ENCODE measurements at places on chromosomes 6 and 20. TPM values are rescaled to one million over a fixed set of nuclear protein-coding genes. Genes with fewer than 3 reads are reported as not detected.

- H3K36me3 ChIP-seq: peaks cover 16% of the 10 kb centered on the region
- no peak overlapping the region for H3K27ac ChIP-seq
- H3K27me3 ChIP-seq: peaks cover 6% of the 10 kb centered on the region
- no peaks in the 10 kb centered on the region for H3K4me1 ChIP-seq
Measured at GRCh38 chr6:137115658-137116057, 57.8 kb downstream of the IL22RA2 start.

- H3K4me3 ChIP-seq: no peak overlapping the region
- H3K27me3 ChIP-seq: peaks cover 4% of the 10 kb centered on the region
- H3K27ac ChIP-seq: no peak overlapping the region
- H3K4me1 ChIP-seq: no peaks in the 10 kb centered on the region
Measured at GRCh38 chr6:169131390-169131789, 122.3 kb downstream of the THBS2 start.

DNA sequence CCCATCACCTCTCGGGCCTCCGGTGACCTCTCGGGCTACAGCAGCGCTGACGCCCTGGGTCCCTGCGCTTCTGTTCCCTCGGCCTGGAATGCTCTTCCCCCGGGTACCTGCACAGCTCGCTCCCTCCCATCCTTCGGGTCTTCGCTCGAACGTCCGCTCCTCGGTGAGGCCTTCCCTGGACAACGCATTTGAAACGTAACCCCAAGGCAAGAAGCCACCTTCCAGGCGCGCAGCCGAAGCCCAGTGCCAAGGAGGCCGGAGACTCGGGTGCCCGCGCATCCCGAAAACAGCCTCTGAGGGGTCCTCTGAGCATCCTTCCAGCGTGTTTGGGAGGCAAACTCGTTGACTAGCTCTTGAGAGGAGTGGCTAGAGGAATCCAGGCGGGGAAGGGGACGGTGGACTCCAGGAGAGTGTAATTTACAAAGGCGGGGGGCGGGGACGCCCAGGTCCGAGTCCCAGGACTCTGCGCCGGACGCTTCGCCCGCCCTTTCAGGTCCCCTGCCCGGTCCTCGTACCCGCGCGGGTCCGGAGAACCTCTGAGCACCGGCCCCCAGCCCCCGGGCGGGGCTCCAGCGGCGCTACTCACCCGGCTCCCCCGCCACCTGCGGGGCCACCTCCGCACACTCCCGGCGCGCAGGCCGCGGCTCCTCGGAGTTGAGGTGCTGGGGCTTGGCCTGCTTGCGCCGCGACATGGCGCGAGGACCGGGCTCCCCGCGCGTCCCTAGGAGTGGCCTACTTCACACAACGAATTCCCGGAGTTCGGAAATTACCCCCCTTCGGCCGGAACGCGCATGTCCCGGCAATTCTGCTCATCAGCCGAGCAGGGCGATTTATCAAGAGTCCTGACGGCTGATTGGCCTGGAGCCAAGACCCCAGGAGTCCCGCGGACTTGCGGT is 86.8 kb downstream of the ZFP64 start:
- peak overlapping the region; percentile 80 for H3K4me3 ChIP-seq
- DNase-seq: no peak
- no peak overlapping the region for H3K27ac ChIP-seq
- H3K36me3 ChIP-seq: peaks cover 7% of the 10 kb centered on the region
- peaks cover 35% of the 10 kb centered on the region for H3K27me3 ChIP-seq

TRIM31 gene
- total RNA-seq: not detected

FBXL4 gene
- 20.7 TPM for total RNA-seq

GRCh38 chr6:1867197-1867596 is 257.5 kb downstream of the FOXC1 start:
- H3K4me3 ChIP-seq: no peak overlapping the region
- H3K36me3 ChIP-seq: no peaks in the 10 kb centered on the region
- H3K27ac ChIP-seq: no peak overlapping the region
- no peaks in the 10 kb centered on the region for H3K27me3 ChIP-seq
- peaks cover 7% of the 10 kb centered on the region for H3K4me1 ChIP-seq
- DNase-seq: no peak

DNA sequence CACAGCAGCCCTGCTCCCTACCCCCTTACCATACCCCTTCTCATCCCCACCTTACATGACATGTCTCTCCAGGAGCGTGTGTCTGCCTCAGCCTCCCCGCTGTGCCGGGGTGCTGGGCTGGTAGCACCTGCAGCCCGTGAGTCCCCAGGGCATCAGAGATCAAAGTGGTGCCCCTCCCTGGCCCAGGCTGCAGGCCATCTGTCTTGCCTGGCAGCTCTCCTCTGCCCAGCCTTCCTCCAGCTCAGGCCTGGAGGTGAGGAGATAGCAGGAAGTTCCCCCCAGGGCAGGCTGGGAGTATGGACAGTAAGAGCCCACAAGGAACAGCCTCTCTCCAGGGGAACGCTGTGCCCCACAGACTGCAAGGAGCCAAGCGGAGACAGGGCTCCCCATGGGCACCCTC is 35.3 kb downstream of the GRM4 start:
- no peak overlapping the region for H3K4me3 ChIP-seq
- DNase-seq: no peak
- peaks cover 19% of the 10 kb centered on the region for H3K27me3 ChIP-seq
- no peak overlapping the region for H3K27ac ChIP-seq
- H3K36me3 ChIP-seq: no peaks in the 10 kb centered on the region

DNA sequence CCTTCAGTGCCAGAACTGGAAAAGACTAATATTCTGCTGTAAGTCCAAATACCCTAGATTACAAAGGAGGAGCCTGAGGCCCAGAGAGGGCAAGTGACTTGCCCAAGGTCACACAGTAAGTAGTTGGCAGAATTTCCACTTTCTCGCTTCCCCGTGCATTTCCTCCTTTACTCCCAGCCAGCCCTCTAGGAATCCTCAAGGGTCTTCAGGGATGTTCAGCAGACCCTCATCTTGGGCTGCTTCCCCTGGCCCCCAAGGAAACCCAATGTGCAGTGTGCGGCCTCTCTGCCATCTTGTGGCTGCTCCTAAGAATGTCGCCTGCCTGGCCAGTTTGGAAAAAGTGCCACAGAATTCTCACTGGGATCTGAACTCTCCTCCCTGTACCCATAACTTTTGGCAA is 217.7 kb upstream of the LRFN2 start:
- DNase-seq: no peak
- H3K27me3 ChIP-seq: peaks cover 2% of the 10 kb centered on the region
- H3K4me3 ChIP-seq: no peak overlapping the region
- H3K4me1 ChIP-seq: peaks cover 33% of the 10 kb centered on the region
- no peaks in the 10 kb centered on the region for H3K36me3 ChIP-seq

DNA sequence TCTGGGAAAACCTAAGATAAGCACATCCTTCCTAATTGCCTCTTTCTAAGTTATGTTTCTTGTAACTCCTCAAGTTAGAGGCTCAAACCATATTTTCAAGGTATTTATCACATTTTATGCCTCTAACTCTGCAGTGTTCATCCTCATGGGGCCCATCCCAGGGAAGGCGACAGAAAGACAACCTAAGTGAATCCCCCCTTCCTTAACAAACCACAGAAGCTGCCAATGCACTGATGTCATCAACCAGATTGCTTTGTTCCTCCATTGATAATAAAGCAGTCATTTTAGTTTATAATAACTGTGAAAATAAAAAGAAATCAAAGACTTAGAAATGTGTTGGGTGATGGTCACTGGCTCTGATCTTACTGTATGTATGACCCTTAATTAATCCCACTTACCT is 119.5 kb upstream of the TCF21 start:
- no peaks in the 10 kb centered on the region for H3K36me3 ChIP-seq
- no peak for DNase-seq
- H3K27me3 ChIP-seq: peaks cover 12% of the 10 kb centered on the region
- H3K27ac ChIP-seq: no peak overlapping the region
- no peak overlapping the region for H3K4me3 ChIP-seq

- no peak overlapping the region for H3K27ac ChIP-seq
- peaks cover 17% of the 10 kb centered on the region for H3K36me3 ChIP-seq
- DNase-seq: no peak
- no peak overlapping the region for H3K4me3 ChIP-seq
- no peaks in the 10 kb centered on the region for H3K27me3 ChIP-seq
- H3K4me1 ChIP-seq: no peaks in the 10 kb centered on the region
Measured at GRCh38 chr6:97009781-97010492, 85.4 kb downstream of the KLHL32 start.

DNA sequence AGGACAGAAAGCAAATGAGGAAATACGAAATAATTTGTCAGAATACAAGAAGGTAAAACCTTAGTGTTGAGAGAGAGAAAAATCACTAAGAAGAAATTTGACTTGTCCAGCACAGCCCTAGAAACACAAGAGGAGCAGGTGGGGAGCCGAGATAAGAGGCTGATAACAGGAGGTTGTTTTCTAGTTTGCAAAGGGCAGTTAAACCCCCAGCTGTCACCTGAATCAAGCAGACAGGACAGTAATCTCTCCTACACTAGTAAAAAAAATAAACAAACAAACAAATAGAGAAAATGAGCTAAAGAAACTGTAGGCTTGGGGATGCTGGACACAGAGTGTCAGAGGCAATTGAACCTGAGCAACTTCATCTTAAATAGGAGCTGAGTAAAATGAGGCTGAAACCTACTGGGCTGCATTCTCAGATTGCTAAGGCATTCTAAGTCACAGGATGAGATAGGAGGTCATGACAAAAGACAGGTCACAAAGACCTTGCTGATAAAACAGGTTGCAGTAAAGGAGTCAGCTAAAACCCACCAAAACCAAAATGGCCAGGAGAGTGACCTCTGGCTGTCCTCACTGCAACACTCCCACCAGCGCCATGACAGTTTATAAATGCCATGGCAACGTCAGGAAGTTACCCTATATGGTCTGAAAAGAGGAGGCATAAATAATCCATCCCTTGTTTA is 40.4 kb downstream of the FAM184A start:
- H3K27me3 ChIP-seq: no peaks in the 10 kb centered on the region
- no peaks in the 10 kb centered on the region for H3K36me3 ChIP-seq
- H3K4me1 ChIP-seq: peaks cover 3% of the 10 kb centered on the region
- no peak overlapping the region for H3K27ac ChIP-seq

GRCh38 chr6:167572841-167573271 is 248.0 kb downstream of the TTLL2 start:
- H3K36me3 ChIP-seq: no peaks in the 10 kb centered on the region
- DNase-seq: no peak
- H3K27ac ChIP-seq: no peak overlapping the region

DNA sequence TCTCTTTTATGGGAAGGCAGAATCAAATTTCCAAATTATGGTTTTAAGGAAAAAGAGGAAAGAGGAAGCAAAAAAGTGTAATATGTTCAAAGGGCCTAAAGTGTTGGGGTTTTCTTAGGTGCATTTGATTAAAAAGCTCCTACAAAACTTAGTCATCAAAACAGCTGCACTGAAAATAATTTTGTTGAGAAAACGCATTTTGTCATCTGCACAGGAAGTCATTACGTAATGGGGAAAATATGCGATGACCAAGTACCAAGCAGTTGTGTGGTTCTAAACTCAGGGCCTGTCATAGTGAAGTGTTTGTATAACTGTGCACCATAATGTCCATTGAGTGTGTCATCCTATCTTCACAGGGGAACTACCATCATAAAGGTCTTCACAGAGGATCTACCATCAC is 15.6 kb downstream of the HAO1 start:
- no peak for DNase-seq
- H3K27me3 ChIP-seq: no peaks in the 10 kb centered on the region
- no peaks in the 10 kb centered on the region for H3K36me3 ChIP-seq
- H3K27ac ChIP-seq: no peak overlapping the region
- H3K4me3 ChIP-seq: no peak overlapping the region

GRCh38 chr6:39901670-39902069 is 32.6 kb downstream of the MOCS1 start:
- no peaks in the 10 kb centered on the region for H3K4me1 ChIP-seq
- no peak overlapping the region for H3K27ac ChIP-seq
- H3K27me3 ChIP-seq: peaks cover 4% of the 10 kb centered on the region
- H3K4me3 ChIP-seq: no peak overlapping the region

SPINT4 gene
- not detected for total RNA-seq

GRCh38 chr6:22596011-22596410 is 26.6 kb downstream of the HDGFL1 start:
- no peaks in the 10 kb centered on the region for H3K36me3 ChIP-seq
- peaks cover 10% of the 10 kb centered on the region for H3K27me3 ChIP-seq
- H3K4me1 ChIP-seq: no peaks in the 10 kb centered on the region
- DNase-seq: no peak
- no peak overlapping the region for H3K27ac ChIP-seq
- H3K4me3 ChIP-seq: no peak overlapping the region

DNA sequence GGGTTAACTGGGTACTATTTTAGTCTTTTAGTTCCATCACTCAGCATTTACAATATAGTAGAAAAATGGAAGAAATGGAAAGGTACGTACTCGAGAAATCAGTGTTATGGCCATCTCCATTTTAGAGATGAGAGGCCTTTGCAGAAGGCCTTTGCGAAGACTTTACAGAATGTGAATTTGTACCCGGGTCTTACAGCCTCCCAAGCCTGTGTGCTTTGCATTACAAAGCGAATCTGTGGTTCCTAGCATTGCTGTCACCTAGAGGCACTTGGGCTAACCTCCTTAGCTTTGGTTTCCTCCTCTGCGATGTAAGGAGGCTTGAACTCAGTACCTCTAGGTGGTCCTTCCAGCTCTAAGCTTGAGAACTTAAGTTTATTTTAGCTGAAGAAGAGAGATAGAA is 10.9 kb downstream of the VAPB start:
- peaks cover 58% of the 10 kb centered on the region for H3K4me1 ChIP-seq
- no peaks in the 10 kb centered on the region for H3K36me3 ChIP-seq
- no peak overlapping the region for H3K4me3 ChIP-seq

DNA sequence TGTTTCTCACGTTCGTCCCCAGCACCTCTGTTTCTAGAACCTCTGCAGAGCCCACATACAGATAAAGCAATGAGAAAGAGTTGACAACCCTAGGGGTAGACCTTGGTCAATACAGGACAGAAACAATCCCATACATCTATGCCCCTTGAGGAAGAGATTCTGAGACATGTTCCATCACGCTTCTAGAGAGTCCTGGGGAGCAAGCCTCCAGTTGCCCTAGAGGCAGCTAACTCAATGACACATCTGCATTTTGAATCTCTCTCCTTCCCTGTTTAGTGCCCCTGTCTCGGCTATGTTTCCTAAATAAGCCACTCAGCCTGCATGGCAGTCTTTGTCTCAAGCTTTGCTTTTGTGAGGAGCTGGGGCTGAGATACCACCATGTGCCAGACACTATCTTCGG is 435.3 kb downstream of the CD83 start:
- no peak for DNase-seq
- H3K27me3 ChIP-seq: no peaks in the 10 kb centered on the region
- H3K27ac ChIP-seq: no peak overlapping the region
- no peaks in the 10 kb centered on the region for H3K4me1 ChIP-seq

NOL4L gene
- total RNA-seq: 65.7 TPM

DNA sequence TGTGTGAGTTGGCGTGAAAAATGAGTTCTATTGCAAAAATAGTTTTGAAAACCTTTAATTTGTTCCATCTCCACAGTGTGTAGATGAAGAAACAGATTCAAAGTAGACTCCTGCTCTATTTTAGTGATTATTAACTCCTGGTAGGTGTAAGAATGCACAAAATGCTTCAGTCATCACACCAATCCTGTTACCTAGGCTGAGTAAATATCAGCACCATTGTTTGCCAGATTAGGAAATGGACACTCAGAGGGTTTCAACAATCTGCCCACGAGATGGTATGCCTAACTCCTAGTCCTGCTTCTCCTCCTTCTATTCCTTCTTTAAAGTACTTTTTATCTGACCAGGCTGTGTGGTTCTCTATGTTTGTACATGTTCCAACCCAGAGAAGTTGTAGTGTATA is 108.9 kb upstream of the AHI1 start:
- H3K4me1 ChIP-seq: no peaks in the 10 kb centered on the region
- H3K27ac ChIP-seq: no peak overlapping the region
- no peak overlapping the region for H3K4me3 ChIP-seq
- H3K36me3 ChIP-seq: no peaks in the 10 kb centered on the region

NRSN1 gene
- not detected for total RNA-seq

SRSF12 gene
- not detected for total RNA-seq
